Suprapubic skin (tissue), 4 donors: ENCODE measurements at places on chromosomes 13 and 19.

GRCh38 chr13:38341149-38341692 is 8.4 kb upstream of the UFM1 start:
- DNase-seq, result no peak

- no peak for DNase-seq
Observed at GRCh38 chr13:70171151-70171550, 62.9 kb upstream of the KLHL1 start.

GRCh38 chr13:56906909-56907308 is 233.8 kb upstream of the PRR20A start:
- DNase-seq, result no peak

DNA sequence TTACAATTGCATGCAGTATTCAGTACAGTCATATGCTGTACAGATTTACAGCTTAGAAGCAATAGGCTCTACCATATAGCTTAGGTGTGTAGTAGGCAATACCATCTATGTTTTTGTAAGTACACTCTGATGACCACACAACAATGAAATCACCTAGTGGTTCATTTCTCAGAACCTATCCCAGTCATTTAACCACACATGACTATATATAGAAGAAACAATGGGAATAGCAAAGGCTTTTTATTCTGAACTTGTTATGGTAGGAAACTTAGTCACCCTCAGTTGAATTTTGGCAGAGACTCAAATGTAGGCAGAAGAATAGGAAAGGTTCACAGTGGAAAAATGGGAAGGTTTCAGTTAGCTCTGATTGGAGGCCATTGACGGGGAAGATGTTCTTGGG is 1075.1 kb upstream of the MIR17HG start:
- no peak for DNase-seq

- DNase-seq, result no peak
Observed at GRCh38 chr19:16737911-16738310, 18.3 kb downstream of the NWD1 start.

GRCh38 chr13:76868371-76868770 is 17.8 kb downstream of the KCTD12 start:
- no peak for DNase-seq

DNA sequence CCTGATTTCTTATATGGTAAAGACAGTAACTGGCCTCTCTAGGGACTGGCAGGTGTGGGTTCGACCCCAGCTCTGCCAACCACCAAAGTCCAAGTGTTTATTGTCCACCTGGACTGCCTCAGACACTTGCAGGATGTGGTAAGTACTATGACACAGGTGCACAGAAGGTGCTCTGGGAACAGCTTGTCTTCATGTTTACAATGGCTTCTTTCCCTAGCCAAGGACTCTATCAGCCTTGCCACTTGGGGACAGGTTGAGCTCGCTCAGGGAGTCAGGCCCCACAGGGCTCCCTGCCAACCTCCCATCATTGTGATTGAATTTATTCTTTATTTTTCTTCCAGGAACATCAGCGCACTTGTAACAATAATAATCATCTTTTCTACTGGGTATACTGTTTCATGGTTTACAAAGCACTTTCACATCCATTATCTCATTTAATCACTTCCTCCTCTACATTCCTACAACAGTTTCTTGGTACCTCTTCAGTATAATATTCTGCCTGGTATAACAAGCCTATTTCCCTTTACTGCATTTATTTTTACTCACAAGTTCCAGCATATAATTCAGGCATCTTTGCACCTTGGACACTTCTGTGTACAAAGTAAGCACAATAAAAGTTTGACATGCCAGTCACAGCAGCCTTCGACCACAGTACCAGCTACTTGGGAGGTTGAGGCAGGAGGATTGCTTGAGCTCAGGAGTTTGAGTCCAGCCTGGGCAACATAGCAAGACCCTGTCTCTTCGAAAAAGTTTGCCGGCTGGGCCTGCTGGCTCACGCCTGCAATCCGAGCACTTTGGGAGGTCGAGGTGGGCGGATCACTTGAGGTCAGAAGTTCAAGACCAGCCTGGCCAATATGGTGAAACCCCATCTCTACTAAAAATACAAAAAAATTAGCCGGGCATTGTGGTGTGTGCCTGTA is 24.2 kb upstream of the GATAD2A start:
- no peak for DNase-seq

- DNase-seq, result no peak
Observed at GRCh38 chr13:100594731-100595130, 6.1 kb upstream of the GGACT start.

- DNase-seq, result no peak
Observed at GRCh38 chr19:19849056-19849455, 16.6 kb upstream of the ZNF253 start.

- no peak for DNase-seq
Observed at GRCh38 chr13:95559100-95559499, 6.6 kb downstream of the CLDN10 start.

DNA sequence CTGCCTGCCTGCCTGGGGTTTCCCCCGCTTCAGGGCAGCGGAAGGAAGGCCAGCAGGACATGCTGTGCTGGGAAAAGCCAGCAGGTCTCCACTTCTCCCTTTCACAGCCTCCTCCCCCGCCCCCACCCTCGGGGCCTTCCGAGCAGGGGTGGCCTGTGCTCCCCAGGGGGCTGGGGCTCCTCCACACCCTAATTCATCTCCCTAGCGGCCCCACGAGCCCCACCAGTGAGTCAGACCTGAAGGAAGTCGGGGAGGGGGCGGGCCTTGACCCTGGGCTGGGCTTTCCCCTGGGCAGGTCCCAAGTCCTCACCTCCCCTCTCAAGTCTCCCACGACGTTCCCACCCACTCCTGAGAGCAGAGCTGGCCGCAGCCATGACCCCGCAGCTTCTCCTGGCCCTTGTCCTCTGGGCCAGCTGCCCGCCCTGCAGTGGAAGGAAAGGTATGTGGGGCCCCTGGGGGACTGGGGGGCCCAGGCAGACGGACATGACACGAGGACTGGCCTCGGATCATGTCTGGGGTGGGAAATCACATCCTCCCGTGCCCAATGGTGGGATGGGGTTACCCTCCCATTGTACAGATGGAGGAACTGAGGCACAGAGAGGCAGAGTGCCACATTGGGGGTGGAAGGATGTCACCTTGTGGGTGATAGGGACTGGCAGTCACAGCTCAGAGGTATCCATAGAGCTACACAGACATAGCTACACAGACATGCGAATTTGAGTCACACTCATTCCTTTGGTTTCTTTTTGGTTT is at the start of gene EBI3:
Gene EBI3, plus strand, starts transcription at position 345 of the 753 bp plus-strand sequence. Its CDS starts 28 bp downstream, at position 373.
- DNase-seq, result no peak

GRCh38 chr19:18863843-18864362 is 32.1 kb downstream of the CERS1 start:
- peak; percentile 70 for DNase-seq

DNA sequence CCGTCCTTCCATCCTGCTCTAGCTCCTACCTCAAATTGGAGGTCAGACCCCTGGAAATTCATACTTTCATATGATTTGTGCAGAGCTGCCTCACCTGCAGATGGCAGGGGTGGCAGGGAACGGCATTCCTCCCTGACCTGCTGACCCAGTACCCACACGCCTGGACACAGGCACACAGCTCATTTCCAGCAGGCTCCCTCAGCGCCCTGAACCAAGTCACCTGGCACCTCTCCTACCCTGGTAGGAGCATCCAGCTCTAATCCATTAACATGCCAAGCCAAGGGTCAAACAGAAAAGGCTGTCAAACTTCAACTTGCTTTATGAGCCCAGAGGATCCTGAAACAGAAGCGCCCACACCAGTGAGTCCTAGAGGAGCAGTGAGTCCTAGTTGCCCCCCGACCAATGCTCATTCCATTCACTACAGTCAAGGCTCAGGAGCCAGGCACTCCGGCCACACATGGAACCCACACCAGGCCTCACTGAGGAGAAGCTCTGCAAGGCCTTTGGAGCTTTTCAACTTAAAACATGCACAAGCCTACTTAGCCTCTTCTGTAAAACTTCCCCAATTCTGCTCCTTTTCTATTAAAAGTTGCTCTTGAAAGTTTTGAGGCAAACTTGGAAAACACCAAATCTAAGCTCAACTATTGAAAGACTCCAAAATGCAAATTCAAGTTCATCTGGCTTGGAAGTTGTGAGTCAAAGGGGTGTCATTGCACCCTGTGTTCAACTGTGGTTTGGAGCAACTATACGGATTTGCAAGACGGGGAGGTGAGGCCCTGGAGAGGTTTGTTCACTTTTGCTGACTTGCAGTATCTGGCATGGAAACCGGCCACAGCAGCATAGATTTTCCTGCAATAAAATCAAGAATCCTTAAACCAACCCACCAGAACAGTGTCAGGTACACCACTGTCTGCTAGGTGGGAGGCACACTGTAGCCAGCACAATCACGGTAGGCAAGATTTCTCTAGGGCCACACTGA is 96.7 kb downstream of the CRYL1 start:
- DNase-seq, result no peak

DNA sequence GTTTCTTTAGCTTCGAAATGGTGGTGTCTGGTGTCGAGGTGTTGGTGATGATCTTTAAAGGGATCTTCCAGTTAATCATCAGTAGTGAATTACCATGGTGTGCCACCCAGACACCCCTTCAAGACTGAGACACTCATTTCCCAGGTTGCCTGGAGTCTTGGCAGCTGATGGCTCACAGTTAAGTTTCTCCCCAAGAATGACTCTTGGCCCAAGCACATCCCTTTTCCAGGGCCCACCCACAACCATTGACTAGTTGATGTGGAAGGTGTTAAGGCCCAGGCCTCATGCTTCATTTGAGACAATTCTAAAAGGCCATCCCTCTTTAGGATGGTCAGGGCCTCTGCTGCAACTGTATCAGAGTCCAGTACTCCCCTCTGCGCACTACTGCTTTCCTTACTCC is 145.5 kb downstream of the FOXO1 start:
- DNase-seq, result no peak

- no peak for DNase-seq
Observed at GRCh38 chr19:41591951-41592562, 16.1 kb downstream of the CEACAM21 start.

DNA sequence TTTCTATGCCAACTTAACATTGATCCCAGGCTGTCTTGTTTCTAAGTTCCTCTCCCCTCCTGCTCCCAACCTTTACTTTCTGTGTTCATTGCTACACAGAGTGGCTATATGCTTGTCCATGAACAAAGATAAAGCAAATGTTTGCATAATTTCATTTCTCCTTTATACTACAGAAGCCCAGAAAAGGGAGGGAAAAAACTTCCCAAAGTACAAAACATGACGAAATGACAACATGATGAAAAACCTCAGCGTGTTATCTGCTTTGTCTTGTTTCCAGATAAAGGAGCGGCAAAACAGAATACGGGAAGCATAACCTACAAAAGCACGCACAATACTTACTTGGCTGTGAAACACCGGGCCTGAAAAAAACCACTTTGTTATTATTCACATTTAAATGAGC is 336.8 kb downstream of the DNAJC15 start:
- no peak for DNase-seq

- no peak for DNase-seq
Observed at GRCh38 chr19:58429745-58430144, 10.2 kb downstream of the ZNF132 start.

DNA sequence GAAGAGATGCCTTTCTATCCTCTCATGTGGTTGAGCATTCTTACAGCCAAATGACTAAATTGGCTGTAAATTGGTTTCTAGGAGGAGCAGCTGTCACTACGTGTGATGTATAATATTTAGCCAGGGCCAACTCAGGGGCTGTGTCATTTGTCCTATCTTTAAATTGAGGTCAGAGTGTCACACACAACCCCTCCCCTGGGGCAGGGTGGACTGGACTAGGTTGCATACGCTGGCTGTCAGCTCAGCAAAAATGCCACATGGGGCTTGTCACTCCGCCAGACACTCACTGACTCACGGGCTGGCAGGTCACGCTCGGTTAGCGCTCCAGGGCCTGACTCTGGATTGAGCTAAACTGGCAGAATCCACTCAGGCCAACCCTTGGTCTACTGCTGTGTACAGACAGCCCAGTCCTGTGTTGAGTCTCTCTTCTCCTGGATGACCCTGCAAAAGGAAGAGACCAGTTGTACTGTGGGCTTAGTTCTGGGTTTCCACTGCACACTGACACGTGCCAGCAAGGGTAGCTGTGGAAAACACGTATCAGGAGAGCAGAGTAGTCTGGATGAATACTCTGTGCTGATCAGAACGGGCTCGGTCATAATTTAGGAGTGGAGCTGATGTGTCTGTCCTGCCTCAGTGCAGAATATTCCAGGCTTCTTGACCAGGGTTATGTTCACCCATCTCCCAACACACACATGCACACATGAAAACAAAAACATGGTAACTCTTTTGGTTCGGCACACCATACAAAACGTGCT is 29.1 kb downstream of the SHISA2 start:
- peak; percentile 88 for DNase-seq

GRCh38 chr13:46307554-46307953 is 79.5 kb downstream of the RUBCNL start:
- no peak for DNase-seq

GRCh38 chr13:47673009-47673850 is 327.8 kb downstream of the SUCLA2 start:
- DNase-seq, result no peak

- no peak for DNase-seq
Observed at GRCh38 chr13:46575818-46576221, 22.9 kb downstream of the LRCH1 start.

GRCh38 chr19:15187026-15188007 is 13.5 kb downstream of the NOTCH3 start:
- no peak for DNase-seq

DNA sequence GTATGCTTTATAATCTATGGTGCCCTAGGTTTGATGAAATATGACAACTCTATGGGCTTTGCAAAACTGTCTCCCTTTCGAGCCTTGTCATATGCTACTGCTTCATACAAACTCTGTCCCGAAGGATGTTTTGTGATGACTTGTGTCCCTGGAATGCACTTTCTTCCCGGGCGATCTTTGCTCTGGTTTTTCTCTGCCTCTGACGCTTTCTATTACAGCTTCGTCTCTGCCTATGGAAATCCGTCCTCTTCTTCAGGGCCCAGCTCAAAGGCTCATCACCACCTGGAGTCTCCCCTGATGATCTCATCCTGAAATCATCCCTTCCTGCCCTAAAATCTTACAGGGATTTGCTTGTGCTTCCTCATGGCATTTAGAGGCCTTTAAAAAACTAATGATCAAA is 191.5 kb upstream of the KL start:
- DNase-seq, result no peak

GRCh38 chr19:40533508-40533907 is 43.2 kb upstream of the SHKBP1 start:
- DNase-seq, result no peak

DNA sequence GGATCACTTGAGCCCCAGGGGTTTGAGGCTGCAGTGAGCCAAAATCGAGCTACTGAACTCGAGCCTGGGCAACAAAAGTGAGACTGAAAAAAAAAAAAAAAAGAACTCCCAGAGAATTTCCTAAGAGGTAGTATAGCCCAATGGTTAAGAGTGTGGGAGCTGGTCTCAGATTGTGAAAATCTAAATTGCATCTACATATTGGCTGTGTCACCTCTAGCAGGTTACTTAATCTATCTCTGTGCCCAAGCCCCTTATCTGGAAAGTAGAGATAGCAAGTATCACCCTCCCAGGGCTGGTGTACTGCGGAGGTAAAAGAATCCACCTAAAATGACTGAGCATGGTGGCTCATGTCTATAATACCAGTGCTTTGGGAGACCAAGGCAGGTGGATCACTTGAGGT is 3.7 kb upstream of the PLAUR start:
- no peak for DNase-seq
